ENCODE measurements at places on chromosomes 11 and 22.

DNA sequence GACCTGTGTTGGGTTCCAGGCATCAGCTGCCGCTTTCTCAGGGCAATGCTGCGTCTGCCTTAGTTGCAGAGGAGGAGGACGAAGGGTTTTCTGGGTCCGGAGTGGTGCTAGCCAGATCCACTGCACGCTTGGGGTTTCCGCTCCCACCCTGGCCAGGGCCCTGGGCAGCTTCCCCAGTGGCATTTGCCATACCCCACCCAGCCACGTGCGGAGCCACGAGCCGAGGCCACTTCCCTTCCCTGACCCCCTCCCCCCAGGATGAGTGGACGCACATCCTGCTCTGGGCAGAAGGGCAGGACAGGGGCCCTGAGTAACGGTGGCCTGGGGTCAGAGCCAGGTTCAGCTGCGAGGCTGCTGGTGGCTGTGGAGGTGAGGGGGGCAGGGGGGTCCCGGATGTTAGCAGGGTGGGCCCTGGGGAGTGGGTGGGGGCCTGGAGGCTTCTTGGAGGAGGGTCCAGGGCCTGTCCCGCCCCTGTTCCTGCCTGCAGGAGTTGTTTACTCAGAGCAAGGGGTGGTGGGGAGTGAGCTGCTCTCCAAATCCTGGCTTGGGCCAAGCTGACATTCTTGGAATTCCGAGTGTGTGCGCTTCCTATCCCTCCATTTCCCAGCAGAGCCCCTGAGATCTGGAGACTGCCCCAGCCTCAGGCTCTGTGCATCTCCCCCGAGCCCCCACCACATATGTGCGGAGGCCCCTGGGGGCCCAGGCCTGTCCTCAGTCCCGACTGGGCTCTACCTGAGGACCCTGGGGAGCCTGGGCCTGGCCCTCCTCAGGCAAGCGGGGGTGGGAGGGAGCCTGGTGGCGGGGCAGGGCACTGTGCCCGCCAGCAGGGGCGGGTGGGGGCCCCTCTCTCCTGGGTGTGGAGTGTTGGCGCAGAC is 1.4 kb downstream of the TSPAN4 start:
- no peak for DNase-seq

GRCh38 chr11:7656704-7657103 is 16.6 kb downstream of the CYB5R2 start:
- no peak for DNase-seq

DNA sequence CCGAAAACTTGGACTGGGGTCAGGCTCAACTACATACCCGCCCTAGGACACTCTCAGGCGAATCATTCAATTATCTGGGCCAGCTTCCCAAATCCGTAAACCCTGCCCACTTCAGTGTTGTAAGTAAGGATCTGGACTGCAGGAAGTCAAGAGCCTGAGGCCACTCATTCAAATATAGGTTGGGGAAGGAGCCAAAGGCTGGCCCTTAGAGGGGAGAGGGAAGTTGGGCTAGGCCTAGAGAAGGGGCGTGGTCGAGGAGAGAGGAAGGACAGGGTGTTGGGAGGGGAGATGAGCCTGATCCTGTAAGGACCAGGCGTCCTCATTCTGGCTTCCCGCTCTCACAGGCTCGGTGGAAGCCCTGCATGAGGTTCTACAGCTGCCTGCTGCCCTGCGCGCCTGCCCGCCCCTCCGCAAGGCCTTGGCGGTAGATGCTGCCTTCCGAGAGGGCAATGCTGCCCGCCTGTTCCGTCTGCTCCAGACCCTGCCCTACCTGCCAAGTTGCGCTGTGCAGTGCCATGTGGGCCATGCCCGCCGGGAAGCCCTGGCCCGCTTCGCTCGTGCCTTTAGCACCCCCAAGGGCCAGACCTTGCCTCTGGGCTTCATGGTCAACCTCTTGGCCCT is 3.0 kb downstream of the SAC3D1 start:
- DNase-seq: no peak

DNA sequence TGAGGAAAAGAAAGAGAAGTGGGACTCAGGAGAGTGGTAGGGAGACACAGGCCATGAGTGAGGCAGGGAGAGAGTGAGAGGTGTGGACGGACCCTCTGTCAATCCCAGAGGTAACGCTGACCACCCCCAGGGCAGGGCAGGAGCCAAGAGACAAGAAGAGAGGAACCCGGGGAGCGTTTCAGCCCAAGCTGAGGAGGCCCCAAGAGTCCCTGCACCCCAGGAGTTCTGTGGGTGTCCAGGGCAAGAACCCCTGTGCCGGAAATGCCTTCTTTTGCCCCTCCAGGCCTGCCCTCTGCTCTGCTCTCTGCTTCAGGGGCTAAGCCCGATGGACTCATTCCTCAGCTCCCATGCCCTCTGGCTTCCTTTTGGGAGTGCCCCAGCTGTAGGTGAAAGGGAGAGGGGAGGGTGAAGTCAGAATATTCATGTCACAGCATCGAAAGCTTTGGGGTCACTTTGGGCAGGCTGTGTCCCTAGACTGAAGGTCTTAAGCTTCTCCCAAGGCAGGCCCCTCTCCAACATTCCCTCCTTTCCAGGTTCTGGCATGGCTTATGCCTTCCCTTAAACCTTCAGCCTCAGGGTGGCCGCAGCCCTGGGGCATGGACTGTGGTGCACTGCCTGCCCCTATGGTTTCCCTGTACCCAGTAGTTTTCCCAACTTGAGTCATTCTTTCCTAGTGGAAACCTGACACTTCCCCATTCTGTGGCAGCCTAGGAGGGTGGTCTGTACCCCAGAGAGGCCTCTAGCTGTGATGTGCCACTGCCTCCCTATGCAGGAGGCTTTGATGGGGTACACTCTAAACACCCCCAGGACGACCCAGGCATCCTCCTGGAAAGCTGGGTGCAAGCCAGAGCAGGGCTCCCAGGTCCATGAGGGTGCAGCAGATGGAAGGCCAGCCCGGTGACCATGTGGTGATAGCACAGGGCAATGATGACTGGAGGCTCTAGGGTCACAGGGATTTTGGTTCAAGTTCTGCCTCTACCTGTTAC is 27.1 kb downstream of the MYEOV start:
- DNase-seq: no peak

DNA sequence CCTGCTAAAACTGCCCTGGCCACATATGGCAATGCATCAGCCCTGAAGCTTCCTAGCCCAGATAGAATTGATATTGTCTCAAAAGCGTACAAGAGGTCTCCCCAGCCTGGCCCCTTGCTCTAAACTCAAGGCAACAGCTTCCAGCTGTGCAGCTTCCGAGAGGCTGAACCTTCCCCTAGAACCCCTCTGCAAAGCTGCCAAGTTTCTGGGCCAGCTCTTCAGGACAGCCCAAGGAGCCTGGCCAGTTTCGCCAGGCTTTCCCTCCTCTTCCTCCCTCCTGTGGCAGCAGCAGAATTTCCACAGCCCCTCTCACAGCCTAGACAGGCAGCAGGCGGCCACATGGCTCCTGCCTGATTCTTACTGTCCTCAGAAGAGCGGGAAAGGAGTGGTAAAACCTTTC is 34.5 kb downstream of the NUMA1 start:
- DNase-seq: no peak

- peak; percentile 29 for DNase-seq
These were observed 43.7 kb downstream of the MICAL3 start for GRCh38 chr22:17980638-17981051.

- no peak for DNase-seq
These were observed 13.5 kb downstream of the PCSK7 start for GRCh38 chr11:117218133-117218915.

DNA sequence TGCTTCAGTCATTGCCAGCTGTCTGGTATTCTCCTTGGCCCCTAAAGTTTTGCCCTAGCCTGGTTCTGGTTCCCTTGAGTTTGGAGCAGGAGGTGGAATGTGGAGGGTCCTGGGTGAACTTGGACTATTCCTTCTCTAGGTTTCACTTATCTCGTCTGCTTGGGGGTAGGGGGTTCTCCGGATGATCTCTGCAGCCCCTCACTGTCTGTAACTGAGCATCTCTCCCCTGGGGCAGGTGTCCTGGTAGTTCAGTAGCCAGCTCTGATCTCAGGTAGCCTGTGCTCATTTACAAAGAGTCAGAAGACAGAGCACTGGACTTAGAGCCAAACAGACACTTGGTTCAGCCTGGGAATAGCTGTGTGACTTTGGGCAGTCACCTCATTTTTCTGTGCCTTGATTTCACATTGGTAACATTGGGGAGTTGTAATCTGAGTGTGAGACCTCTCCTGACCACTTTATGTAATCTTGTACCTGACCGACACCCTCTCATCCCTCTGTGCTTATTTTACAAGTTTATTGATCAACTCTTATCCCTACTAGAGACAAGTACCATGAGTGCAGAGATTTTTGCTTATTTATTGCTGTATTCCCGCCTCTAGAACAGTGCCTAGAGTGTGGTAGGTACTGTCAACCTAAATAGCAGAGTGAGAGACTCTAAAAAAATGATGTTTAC is 804 bp downstream of the CCDC134 start:
- no peak for DNase-seq

DNA sequence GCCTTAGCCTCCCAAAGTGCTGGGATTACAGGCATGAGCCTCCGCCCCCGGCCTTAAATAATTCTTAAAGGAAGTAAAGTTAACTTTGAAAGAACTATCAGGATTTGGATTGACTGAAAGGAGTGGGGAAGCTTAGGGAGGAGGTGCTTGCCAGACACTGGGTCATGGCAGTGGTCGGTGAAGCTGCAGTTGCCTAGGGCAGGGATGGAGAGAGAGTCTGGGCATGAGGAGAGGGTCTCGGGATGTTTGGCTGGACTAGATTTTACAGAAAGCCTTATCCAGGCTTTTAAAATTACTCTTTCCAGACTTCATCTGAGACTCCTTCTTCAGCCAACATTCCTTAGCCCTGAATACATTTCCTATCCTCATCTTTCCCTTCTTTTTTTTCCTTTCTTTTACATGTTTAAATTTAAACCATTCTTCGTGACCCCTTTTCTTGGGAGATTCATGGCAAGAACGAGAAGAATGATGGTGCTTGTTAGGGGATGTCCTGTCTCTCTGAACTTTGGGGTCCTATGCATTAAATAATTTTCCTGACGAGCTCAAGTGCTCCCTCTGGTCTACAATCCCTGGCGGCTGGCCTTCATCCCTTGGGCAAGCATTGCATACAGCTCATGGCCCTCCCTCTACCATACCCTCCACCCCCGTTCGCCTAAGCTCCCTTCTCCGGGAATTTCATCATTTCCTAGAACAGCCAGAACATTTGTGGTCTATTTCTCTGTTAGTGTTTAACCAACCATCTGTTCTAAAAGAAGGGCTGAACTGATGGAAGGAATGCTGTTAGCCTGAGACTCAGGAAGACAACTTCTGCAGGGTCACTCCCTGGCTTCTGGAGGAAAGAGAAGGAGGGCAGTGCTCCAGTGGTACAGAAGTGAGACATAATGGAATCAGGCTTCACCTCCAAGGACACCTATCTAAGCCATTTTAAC is at the start of gene NNMT:
Gene NNMT (plus strand): TSS at position 724 of the 929 bp plus-strand sequence. CDS start 158 bp downstream, at position 882.
- no peak for DNase-seq

GRCh38 chr11:121547574-121547973 is 94.8 kb upstream of the SORL1-AS1 start:
- DNase-seq: no peak

DNA sequence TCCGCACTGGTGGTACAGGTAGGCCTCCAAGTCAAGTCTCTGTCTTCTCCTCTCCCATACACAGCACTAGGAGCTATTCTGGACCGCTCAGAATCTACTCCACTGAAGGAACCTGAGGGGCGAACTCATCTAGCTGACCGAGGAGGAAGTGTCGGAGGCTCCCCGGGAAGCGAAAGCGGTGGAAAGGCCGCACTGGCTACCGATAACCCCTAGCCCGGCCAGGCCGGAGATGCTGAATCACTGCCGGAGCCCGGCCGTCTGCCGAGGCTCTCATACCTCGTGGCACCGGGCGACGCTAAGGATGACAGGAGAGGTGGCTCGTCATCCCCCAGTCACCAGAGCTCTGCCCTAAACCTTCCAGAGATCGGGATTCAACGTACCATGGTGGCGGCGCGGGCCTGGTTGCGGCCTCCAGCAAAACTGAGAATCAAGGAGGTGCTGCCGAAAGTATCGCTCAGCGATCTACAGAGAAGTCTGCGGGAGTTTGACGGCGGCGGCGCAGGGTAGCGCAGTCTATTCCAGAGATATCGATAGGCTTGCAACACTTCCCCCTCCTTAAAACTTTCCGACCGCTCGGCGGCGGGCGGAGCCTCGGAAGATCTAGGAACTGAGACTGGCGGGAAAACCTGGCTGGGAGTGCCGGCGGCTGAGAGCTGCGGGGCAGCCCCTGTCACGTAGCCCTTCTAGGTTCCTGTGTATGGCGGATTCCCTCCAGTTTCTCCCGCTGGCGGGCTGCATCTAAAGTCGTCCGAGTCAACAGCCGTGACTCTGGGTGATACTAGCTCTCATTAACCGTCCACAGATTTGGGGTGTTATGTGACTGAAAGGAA is at the start of gene PSMA1:
Gene PSMA1 (minus strand): TSS at position 470 of the 830 bp plus-strand sequence. CDS start 87 bp downstream, at position 383.
- peak; percentile 91 for DNase-seq

DNA sequence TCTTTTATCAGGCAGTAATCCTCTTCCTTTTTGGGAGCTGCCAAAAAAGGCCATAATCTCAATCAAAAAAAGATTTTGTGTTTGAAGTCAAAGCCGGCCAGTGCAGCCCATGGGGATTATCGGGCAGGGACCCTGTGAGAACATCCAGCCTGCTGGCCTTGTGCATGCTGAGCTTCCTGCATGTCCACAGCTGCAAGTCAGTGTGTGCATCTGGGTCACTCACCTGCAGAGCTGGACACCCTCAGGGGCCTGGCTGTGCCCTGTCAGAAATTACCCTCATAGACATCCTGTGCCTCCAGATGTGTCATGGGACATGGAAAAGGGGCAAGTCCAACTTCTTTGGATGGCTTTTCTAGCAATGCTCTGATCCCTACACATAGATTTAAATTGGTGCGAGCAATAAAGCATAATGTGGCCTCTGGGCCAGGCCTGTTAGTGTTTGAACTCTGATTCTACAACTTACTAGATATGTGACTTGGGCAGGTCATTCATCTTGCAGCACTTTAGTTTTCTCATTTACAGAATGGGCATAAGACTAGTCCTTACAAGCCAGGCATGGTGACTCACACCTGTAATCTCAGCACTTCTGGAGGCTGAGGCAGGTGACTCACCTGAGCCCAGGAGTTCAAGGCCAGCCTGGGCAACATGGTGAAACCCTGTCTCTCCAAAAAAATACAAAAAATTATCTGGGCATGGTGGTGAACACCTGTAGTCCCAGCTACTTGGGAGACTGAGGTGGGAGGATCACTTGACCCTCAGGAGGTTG is 81.6 kb upstream of the LARGE1 start:
- no peak for DNase-seq

DNA sequence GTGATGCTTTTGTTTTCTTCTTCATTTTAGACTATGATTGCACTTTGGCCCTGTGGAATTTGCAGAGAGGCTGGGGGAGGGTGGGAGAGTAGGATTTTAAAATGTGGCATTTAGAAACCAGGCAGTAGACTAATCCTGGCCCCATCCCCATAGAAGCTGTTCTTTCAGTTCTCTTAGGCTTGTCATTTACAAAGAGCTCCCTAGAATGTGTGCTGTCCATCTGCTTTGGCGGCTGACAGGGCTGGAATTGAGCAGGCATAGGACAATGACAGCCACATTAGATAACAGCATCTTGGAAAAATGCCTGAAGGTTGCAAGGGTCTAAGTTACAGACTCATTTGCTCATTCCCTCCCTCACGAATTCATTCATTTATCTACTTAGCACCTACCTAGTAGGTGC is 9.8 kb downstream of the INSC start:
- DNase-seq: no peak

All from stimulated activated CD8-positive, alpha-beta memory T cell treated with anti-CD3 and anti-CD28 coated beads, Interleukin-15, amount 100 ng/mL, for 48 hours (primary cell).